Regular cardiac myocyte (primary cell): ENCODE measurements at places on chromosomes 1 and 21. TPM values are rescaled to one million over a fixed set of nuclear protein-coding genes. Genes with fewer than 3 reads are reported as not detected.

The SELENBP1 gene
- 18.8 and 19.7 TPM in 2 replicates for total RNA-seq

The SDCCAG8 gene
- total RNA-seq = 113 and 183 TPM in 2 replicates

The RHBDL2 gene
- total RNA-seq = 1.2 and 1.4 TPM in 2 replicates

The TPR gene
- total RNA-seq = 71.0 and 78.2 TPM in 2 replicates

The VWA5B1 gene
- not detected in 2 replicates for total RNA-seq

The OR2G6 gene
- total RNA-seq = not detected in 2 replicates
